ENCODE measurements at places on chromosomes 11 and 22. TPM values are rescaled to one million over a fixed set of nuclear protein-coding genes. Genes with fewer than 3 reads are reported as not detected.

The PRG3 gene
- polyA plus RNA-seq, result not detected

The TSGA10IP gene
- polyA plus RNA-seq, result not detected

The CABP4 gene
- not detected for polyA plus RNA-seq

The PPME1 gene
- 109 TPM for polyA plus RNA-seq

The NFAM1 gene
- not detected for polyA plus RNA-seq

The B4GALNT4 gene
- 58.6 TPM for polyA plus RNA-seq

The SLC29A2 gene
- 3.7 TPM for polyA plus RNA-seq
